ENCODE measurements at places on chromosomes 13 and 19.

- DNase-seq, result no peak
These were observed 31.7 kb upstream of the PCDH8 start for GRCh38 chr13:52879950-52880741.

DNA sequence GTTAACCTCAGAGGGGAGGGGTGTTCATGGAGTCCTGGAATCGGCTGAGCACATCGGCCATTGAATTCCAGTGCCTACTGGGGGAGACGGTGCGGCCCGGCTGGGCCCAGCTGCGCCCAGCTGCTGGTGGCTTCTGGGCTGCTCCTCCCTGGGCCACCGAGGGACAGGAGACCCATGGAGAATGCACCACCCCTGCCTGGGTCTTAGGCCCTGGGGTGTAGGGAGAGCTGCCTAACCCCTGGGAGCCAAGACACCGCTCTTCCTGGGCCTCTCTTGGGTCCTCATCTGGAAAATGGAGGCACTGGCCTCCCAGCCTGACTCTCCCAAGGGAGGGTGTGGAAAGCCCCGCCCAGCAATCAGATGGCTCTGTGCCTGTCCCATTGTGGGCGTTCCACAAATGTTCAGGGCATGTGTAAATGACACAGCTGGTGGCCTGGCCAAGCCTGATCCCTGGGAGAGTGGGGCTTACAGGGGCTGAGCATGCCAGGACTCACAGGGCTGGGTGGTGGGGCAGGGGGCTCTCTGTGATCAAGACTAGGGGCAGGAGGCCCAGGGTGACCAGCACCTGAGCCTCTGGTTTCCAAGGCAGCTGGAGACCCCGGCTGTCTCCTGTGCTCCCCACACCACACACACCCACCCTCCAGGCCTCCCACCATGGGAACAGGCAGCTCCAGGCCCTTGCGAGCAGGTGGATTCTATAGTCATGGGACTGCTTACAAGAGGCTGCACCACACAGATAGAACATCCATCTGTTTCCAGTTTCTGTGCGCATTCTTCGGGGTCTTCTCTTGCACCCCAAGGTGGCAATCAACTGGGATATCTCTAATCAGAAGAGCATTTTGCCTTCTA is 150.9 kb downstream of the URI1 start:
- no peak for DNase-seq

- DNase-seq, result no peak
These were observed 44.2 kb downstream of the CHST8 start for GRCh38 chr19:33665776-33666595.

- DNase-seq, result no peak
These were observed 68.4 kb upstream of the LRCH1 start for GRCh38 chr13:46484561-46484960.

- DNase-seq, result peak; percentile 90
These were observed 173.6 kb downstream of the NUFIP1 start for GRCh38 chr13:44815623-44816022.
